Right lung (tissue), 10 donors: ENCODE measurements at places on chromosomes 5 and 9. TPM values are rescaled to one million over a fixed set of nuclear protein-coding genes. Genes with fewer than 3 reads are reported as not detected.

OR1B1 gene
- not detected for polyA plus RNA-seq

DNA sequence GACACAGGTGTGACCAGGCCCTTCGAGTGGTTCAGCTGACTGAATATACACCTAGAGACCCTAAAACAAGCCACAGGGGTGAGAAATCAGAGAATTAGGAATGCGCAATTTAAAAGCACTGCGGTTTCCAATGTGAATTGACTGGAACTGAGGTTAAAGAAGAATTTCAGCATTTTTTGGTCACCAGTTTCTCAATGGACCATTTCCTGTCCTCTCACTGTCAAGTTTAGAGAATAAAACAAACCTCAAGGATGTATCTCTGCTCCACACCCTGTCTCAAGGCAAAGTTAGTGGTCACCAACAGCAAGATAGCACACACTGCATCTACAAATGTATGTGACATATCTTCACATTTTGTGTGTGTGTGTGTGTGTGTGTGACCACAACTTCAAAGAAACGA, 143.8 kb upstream of the MAP3K1 start:
- no peak for DNase-seq

DNA sequence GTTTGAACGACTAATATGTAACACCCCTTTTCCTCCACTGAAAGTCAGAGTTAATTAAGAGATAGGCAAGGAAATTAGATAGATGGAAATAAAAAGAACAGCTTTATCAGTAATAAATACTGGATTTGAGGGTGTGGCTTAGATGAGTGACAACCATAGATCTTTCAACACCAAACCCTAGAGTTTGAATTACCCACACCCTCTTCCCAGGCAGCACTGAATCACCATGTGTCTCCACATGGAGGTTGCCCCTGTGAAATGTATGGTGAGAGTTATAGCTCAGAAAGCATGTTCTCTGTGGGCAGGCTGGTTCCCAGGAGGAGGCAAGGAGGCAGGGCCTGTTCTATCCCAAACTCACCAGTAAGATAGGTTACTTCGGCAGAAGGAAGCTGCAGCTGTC, 69.7 kb downstream of the TMEM174 start:
- DNase-seq, result no peak

DNA sequence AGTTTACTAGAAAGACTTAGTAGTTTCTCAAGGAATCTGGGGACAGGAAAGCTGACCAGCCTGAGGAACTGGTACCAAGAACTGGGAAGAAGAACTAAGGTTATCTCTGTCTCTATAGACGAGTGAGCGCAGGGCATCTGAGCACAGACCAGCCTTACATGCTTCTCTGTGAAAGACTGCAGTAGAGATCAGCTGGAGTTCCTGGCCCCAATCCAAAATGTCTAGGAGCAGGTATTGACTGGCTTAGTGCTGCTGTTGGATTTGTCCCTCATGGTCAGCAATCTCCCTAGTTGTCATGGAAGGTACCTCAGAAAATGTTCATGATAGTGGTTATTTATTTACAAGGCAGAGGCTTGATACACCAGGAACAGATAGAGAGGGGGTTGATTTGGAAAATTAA, 13.3 kb downstream of the NUP214 start:
- no peak for DNase-seq

- DNase-seq, result no peak
These were observed 39.8 kb downstream of the CYSTM1 start for GRCh38 chr5:140214831-140215230.

LIX1 gene
- 1.2 TPM for polyA plus RNA-seq

DNA sequence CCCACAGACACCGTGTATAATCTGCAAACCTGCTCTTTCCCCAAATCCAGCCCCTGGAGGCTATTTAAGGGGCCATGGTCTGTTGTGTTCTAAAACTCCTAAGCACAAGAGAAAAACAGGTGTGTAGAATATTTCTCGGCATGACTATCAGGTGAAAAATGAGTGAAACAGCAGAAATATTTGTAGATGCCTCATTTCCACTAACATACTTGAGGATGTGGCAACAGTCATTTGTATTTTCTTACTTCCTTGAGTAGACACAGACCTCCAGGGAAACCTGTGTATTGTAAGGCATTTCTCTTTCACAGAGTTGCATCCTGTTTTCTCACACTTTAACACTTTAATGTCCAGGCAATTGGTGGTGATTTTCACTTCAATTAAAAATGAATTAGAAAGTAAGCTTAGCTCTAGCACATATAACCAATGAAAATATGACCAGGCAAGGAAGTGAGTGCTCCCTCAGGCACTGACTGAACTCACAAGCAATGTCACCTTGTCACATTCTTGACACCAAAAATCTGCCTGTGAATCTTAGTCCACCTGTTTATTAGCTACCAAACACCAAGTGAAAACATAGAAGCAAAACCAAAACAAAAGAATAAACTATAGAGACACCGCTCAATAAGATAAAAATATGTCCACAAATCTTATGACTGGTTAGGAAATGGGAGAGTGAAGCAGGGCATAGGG, 64.4 kb downstream of the DIRAS2 start:
- DNase-seq, result no peak

DNA sequence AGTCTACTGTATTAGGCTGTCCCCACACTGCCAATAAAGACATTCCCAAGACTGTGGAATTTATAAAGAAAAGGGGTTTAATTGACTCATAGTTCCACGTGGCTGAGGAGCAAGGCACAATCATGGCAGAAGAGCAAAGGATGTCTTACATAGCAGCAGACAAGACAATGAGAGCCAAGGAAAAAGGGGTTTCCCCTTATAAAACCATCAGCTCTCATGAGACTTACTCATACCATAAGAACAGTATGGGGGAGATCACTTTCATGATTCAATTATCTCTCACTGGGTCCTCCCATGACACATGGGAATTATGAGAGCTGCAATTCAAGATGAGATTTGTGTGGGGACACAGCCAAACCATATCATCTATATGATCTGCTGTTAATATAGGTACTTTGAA, 14.8 kb upstream of the FSTL4 start:
- DNase-seq, result no peak

DNA sequence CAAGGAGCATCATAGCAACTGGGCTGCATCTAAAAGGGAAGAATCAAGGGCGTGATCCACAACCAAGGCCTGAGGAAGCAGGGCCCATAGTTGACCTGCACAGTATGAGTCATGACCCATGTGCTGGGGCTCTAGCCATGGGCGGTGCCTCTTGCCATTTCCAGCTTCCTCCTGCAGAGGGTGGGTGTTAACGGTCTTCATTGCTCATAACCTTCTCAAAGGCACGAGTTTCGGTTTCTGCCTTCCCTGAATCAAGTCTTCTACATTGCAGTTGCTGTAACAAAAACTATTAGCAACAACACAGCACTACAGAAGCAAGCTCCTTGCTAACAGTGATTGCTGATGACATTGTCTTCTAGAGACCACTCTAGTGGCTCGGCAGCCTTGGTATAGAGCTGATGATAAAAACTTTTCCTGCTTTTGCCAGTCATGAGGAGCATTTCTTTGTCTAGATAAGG, 66.9 kb downstream of the CTSL start:
- no peak for DNase-seq

DNA sequence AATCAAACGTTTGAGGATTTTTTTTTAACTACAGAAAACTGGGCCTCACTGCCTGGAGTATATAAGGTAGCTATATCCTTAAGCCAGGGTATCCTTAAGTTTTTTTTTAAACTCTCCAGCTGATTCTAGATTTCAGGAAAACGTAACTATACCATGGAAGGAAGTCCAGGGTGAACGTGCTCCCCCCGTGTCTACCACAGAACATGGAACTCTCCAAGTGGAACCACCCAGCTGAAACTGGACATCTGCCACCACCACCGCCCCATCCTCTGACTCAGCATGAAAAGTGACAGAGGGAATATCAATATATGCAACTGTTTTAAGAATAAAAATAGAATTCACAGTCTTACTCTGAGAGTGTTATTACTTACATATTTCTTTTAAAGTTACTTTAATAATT, 61.3 kb downstream of the DROSHA start:
- no peak for DNase-seq

SPAAR gene
- polyA plus RNA-seq, result 2.6 TPM

- no peak for DNase-seq
These were observed 103.9 kb downstream of the LHFPL2 start for GRCh38 chr5:78544561-78545201.

DNA sequence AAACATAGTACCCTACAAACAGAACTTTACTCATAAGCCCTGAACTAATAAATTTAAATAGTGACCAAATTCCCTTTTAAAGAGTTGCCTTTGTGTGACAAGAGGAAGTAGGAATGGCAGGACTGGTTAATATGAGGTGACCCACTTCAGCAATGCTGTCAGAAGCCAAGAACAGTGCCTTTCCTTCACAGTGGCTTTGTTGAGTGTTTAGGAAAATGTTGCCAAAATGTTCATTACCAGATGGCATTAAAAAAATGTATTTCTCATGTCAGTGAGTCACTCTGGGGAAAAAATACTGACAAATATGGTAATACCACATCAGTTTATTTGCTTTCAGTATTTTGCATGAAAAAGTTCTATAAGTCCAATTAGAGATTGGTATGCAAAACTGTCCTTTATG, 103.3 kb downstream of the DIRAS2 start:
- no peak for DNase-seq

DNA sequence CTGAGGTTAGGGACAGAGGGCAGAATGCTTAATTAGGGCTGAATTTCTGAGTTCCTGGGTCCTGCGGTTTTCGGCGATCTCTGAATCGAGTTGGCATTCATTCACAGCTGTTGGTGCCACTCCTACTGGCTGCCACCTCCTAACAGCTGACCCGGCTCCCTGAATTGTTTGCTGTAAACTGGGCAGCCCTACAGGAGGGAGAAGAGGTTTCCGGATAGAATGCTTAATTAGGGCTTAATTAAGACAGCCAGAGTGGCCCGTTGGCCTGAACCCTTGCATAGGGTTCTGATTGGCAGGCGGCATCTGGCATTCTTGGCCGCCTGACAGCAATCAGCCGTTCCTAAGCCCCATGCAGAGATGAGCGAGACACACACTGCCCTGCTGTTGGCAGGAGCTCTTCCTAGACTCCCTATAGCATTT, 25.7 kb downstream of the FRMPD1 start:
- DNase-seq, result no peak

ECSCR gene
- 67.5 TPM for polyA plus RNA-seq

DNA sequence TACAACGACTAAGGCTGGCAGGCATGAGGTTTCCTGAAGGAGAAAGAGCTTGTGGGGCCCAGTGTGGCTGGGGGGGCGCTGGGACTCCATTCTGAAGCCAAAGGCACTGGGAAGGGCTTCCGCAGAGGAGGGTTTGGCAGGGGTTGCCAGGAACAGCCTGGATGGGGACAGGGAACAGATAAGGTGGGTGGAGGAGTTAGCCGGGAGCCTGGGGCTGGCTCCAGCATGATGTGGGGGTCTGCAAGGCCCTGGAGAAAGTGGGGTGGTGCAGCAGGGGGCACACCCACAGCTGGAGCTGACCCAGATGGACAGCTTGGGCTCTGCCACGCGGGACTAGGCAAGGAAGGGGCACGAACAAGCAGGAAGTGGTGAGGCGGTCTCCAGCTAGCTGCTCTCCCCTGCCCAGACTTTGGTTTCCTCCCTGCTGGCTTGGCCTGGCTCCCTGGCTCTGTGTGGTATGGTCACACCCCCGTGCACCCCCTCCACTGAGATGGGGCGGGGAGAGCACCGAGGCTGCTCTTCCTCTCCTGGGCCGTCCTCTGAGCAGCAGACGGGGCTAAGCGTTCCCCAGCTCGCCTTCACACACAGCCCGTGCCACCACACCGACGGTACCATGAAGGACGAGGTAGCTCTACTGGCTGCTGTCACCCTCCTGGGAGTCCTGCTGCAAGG, at the start of gene LTC4S:
TSS of gene LTC4S (plus strand) at position 519 of the 672 bp plus-strand sequence. CDS start at position 614, 95 bp downstream.
- DNase-seq, result no peak

DNA sequence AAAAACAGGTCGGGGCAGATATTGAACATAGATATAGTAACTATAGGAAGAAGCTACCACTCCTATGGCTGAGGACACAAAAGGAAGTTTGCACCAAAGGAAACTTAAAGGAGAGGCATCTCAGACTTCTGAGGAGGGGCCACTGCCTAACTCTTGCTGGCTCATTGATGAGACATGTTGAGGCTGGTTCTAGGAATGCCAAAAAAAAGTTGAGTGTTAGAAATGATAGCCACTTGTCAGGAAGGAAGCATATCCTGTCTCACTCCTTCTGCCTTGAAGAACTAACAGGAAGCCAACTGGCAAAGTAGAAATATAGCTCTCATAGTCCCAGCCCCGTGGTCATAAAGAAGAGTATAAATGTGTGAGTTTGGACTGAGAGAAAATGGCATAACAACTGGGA, 23.3 kb upstream of the STOM start:
- no peak for DNase-seq

GRCh38 chr5:32583582-32584232, 1.6 kb upstream of the SUB1 start:
- no peak for DNase-seq

DNA sequence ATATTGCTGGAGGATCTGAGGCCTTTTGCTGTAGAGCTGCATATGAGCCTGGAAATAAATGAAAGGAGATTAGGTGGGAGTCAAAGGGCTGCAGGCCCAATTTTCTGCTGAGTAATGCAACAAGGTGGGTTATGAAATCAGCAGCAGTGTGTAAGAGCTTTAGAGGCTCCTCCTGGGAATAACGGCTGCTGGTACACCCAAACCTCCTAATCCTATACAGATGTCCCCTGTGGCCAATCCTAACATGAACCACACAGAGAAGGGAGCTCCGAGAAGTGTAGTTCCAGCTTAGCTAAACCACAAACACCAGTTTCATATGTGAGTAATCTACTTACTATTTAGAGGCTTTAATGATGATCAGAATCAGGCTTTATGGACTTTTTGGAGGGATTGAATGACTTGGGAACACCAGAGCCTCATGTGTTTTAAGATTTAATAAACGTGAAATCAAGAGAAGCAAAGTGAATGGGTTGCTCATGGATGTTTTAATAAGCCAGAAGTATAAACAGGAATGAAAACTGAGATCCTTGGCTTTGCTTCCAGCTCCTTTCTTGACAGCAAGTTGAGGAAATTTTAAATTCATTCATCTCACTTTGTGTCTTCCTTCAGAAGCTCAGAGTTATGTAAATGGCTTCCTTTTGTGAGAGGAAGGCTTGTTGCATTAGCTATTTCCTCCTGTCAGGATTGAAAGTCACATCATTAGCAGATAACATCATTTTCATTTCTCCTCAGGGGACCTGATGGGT, 437.5 kb downstream of the TMEM232 start:
- DNase-seq, result no peak

- no peak for DNase-seq
These were observed 111.1 kb downstream of the ARHGAP26 start for GRCh38 chr5:142881076-142881783.

GRCh38 chr9:18154661-18155060, 319.3 kb upstream of the ADAMTSL1 start:
- DNase-seq, result no peak

GRCh38 chr5:174744896-174745295, 20.5 kb downstream of the MSX2 start:
- DNase-seq, result no peak
